ENCODE measurements at places on chromosomes 7 and 10. TPM values are rescaled to one million over a fixed set of nuclear protein-coding genes. Genes with fewer than 3 reads are reported as not detected.
A peak's percentile ranks its signal among the peaks of the same experiment; 100 is the strongest.

DNA sequence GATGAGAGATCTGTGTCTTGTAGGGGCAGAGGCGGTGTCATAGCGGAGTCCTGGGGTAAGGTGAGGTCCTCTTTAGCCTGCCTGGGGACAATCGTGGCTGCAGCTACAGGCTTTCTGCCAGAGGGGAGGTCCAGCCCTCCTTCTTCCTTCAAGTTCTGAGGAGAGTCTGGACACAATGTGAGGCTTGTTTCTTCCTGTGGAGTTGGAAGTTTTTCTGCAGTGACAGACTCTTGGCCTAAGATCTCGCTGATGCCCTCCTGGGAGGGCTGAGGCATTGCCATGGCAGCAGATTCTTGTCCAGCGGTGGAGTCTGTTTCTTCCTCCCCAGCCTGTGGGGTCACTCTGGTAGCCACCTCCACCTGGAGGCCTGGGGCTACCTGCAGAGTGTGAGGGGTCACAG, 4.4 kb downstream of the NACAD start:
- DNase-seq = no peak

- no peak for DNase-seq
Observed at GRCh38 chr7:146635205-146636032, 518.8 kb downstream of the CNTNAP2 start.

GRCh38 chr7:44187636-44188416, 1.4 kb downstream of the GCK start:
- no peak for DNase-seq

DNA sequence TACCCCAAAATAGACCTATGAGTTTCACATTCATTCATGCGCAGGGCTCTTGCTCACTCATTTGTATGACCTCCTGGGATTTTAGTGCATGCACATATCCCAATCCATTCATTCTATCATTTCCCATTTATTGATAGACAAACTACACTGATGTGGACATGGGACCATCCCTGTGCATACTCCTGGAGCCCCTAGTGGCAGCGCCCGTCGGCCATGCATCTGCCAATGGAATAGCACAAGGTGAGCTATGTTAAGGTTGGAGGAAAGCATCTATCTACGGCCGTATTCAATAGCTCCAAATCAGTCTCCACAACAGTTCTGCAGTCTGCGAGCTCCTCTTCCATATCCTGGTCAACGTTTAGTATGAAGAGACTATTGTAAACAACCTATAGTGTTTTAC, 31.7 kb upstream of the FIGNL1 start:
- no peak for DNase-seq

GRCh38 chr10:45091968-45092367, 91.2 kb downstream of the ZNF22 start:
- no peak for DNase-seq

DNA sequence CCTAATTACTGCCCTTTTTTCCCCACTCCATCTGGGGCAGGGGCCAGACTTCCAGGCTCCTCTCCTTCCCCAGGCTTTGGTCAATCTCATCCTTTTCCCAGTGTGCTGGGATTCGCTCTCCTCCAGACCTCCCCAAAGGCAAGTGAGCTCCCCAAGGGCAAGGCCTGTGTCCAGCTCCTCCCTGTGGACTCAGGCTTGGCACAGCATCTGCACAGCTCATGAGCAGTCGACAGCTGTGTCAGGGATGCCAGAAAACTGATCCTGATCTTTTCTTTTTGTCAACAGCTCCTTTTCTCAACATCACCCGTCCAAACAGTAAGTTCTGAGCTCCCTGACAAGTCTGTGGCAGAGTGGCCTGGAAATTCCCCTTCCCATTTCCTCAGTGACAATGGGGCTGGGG, 67.1 kb downstream of the C10orf120 start:
- no peak for DNase-seq

DNA sequence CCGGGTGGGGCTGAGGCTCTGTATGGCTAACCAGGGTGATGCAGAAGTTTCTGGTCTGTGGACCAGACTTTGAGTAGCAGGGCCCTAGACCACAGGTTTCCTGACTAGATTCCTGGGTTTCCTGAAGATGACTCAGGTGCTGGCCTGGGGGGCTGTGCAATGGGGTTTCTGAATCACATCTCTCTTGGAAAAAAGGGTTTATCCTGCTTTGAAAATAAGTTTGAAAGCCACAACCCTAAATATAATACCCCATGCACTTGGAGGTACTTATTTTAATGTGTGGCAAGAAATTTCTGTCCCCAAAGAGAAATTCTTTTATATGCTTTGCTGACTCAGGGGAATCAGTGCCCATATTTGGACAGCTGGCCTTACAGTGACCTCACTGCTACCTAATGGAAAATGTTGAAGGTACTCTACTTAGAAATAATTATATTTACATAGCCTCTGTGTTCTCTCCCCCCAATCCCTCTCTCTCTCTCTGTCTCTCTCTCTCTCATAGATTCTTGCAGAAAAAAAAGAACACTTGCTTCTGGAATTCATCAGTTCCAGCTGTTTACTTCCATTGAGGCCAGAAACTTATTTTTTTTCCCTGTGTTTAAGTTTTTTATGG, 184.4 kb upstream of the LYZL2 start:
- no peak for DNase-seq

GRCh38 chr10:29950391-29950790, 109.0 kb downstream of the JCAD start:
- peak; percentile 75 for DNase-seq

DNA sequence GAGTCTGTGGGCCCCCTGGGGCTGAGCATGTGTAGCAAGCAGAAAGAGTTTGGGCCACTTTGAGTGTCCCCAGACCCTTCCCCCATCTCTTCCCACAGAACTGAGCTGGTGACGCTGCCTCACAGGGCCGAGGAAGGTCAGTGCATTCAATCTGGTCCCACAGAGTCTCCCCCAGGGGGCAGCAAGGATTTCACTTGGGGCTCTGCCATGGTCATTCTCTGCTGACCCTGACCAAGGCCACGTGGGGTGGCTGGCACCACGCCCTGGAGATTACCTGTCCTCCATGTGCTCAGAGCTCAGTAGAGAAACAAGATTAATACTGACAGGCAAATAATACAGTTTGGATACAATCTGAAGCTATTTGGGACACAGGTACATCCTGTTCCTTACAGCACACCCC, 30.2 kb downstream of the ADRA2A start:
- DNase-seq = no peak

DNA sequence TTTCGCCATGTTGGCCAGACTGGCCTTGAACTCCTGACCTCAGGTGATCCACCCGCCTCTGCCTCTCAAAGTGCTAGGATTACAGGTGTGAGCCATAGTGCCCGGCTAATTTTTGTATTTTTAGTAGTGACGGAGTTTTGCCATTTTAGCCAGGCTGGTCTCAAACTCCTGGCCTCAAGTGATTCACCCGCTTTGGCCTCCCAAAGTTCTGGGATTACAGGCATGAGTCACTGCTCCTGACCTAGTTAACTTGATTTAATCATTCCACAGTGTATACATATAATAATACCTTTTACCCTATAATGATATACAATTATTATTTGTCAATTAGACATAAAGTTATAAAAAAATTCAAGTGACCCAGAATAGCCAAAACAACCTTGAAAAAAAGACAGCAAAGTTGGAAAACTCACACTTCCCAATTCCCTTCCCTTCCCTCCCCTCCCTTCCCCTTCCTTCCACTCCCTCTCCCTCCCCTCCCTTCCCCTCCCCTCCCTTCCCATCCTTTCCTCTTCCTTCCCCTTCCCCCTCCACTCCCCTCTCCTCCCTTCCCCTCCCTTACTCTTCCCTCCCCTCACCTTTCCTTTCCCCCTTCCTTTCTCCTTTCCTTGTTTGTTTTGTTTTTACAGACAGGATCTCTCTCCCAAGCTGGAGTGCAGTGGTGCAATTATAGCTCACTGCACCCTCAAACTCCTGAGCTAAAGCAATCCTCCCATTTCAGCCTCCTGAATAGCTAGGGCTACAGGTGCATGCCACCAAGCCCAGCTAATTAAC, 14.8 kb upstream of the ZMIZ2 start:
- DNase-seq = peak; percentile 73

DNA sequence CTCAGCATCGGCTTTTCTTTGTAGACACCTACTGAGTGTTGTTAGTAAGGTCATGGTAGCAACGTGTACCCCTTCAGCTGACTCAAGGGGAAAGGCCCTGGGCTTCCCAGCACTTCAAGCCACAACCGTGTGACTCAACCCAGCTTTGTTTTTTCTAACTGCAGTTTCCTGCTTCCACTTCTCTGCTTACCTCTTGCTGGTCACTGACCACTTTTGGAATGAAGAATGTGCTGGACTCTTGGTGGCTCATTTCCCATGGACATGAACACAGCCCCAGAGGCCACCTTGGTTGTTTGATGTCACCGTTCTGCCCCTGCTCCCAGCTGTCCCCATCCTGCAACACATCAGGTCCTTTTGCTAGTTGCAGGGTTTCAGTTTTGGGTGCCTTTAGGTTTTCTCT, 69.5 kb upstream of the ZNF438 start:
- DNase-seq = peak; percentile 68

DNA sequence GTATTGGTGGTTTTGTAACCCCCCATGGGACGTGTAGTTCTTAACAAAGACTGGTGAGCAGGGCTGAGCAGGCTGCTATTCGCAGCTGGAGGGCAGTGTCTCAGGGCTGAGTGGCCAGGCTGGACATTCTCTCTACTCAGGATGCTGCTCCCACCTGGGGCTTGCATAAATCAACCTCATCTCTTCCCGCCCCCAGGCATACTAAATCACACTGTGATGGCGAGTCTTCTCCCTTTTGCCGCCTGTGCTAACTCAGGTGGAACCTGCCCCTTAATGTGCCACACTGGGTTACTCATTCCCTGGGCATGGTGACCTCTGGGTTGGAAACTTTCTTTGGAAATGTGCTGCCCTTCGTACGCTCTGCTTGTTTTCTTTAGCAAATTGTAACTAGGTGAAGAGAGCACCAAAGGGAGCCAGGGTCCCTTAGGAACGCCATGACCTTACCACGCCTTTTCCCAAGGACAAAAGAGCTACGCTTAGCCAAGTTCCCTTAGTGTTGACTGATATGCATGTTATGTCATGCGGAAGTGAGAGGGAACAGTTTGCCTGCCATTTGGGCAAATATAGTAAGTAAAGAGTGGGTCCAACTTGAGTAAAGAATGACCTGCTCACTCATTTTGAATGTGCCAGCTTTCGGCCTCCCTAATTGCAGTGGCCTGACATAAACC, 40.4 kb upstream of the COBL start:
- no peak for DNase-seq

DNA sequence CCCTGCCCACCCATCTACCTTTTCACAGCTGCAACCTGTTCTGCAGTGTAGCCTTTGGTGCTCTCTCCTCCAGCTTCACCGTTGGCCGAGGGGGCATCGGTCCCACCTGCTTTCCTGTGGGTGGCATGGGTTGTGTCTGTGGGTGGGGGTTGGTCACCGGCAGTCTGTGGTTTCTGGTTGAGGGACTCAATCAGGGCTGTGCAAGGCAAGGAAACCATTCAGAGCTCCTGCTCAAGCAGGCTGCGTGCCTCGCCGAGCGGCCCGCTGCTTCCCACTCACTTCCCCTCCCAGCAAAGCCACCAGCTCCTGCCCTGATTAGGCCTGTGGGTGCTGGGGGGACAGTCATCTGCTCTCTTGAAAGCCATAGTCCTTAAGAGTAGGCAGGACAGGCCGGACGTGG, 9.8 kb downstream of the DNAJB12 start:
- no peak for DNase-seq

DNA sequence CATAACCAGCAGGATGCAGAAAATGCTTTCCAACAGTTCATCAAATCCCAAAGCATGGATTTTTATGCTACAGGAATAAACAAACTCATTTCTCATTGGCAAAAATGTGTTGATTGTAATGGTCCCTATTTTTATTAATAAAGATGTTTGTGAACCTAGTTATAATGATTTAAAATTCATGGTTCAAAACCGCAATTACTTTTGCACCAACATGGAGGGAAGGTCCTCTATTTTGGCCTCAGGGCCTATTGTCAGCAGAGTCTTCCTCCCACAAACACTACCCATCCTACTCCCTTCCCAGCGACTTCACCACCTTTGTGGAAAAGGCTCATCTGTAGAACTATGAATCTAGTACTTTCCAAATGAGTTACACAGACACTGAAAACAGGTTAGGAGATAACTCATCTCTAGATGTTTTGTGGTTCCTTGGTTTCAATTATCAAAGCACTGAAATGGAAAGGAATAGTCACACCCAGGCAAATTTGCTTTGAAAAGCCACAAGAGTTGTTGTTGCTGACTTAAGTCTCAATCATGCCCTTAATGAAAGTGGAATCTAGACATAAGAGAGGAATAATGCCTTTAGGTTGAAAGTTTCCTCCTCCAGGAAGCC, 59.4 kb upstream of the FRMD4A start:
- no peak for DNase-seq

DNA sequence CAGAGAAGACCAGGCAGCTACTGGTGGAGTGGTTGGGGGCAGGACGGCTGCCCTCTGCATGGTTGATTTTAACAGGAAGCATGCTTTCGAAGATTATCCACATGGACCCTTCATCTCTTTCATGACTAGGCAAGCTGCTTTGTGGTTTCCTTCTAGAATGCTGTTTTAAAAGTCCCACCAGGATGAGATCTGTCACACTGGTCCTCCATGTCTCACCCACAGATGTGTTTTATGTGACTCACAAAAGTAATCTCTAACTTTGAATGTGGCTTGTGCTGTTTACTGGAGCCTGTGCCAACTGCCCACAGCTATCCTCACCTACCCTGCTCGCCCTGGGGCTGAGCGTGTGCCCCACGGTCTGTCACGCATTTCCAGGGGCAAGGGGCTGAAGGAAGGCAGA, 188.8 kb downstream of the GFRA1 start:
- DNase-seq = no peak

DNA sequence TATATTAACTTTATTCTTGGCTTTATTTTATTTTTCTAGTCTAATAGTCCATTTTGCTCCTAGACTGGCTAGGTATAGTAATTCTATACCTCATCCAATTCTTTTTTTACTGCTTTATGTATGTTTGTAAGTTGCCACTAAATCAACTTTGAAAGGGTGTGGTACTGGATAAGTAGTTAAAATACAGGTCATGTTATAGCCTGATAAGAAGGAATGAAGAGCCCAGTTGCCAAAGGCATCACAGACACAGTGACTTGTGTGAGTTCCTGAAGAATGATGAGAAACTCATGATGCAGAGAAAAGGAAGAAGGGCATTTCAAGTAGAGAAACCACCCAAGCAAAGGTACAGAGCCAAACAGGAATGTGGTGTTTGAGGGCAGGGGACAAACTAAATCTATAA, 27.3 kb downstream of the NAPEPLD start:
- no peak for DNase-seq

GRCh38 chr7:30925913-30926312, 14.3 kb downstream of the AQP1 start:
- DNase-seq = no peak

ABCB4 gene
- total RNA-seq = not detected

CYP2C18 gene
- total RNA-seq = not detected

PTPRN2 gene
- total RNA-seq = not detected

H2BK1 gene
- total RNA-seq = not detected

HTR5A gene
- total RNA-seq = not detected

GRM3 gene
- not detected for total RNA-seq

USP6NL gene
- 12.5 TPM for total RNA-seq

FLNC gene
- 0.61 TPM for total RNA-seq

EFCAB10 gene
- 0.31 TPM for total RNA-seq

CYP2C19 gene
- not detected for total RNA-seq
